ENCODE measurements at places on chromosomes 1 and 21.

GRCh38 chr1:217911908-217912307, 280.8 kb downstream of the SPATA17 start:
- DNase-seq, result no peak

- no peak for DNase-seq
These were observed 55.9 kb downstream of the CDC7 start for GRCh38 chr1:91556556-91556955.

DNA sequence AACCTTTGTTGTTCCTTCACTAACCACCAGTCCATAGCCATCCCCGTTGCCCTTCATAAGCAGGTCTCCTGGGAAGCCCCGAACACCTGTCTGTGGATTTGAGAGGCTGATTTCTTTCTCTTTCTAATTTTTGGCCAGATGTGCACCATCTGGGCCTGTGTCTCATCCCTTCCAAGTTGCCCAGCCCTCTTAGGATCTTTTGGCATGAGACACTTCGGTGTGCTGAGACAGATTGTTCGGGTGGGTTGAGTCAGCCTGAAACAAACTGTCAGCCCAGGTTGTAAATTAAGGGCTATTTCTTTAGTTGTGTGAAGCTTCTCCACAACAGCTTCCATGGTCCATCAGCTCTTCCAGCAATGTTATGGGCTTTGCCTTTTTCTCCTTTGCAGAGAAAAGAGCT, 1.4 kb upstream of the DNAJC11 start:
- no peak for DNase-seq

DNA sequence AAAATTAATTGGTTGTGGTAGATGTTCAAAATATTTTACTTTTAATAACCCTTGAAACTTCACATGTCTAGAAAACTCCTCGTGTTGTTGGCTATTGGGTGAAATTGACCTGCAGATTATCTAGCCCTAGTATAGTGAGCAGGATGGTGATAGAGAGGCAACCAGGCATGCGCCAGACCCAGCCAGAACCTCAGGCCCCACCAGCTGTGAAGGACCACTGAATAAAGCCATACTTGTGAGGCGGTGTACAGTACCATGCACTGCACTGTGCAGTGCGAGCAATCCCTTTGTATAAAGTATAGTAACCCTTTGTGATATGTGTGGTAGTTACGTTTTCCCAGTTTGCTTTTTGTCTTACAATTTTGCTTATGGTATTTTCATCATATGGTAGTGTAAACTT, 8.5 kb downstream of the TTF2 start:
- no peak for DNase-seq

DNA sequence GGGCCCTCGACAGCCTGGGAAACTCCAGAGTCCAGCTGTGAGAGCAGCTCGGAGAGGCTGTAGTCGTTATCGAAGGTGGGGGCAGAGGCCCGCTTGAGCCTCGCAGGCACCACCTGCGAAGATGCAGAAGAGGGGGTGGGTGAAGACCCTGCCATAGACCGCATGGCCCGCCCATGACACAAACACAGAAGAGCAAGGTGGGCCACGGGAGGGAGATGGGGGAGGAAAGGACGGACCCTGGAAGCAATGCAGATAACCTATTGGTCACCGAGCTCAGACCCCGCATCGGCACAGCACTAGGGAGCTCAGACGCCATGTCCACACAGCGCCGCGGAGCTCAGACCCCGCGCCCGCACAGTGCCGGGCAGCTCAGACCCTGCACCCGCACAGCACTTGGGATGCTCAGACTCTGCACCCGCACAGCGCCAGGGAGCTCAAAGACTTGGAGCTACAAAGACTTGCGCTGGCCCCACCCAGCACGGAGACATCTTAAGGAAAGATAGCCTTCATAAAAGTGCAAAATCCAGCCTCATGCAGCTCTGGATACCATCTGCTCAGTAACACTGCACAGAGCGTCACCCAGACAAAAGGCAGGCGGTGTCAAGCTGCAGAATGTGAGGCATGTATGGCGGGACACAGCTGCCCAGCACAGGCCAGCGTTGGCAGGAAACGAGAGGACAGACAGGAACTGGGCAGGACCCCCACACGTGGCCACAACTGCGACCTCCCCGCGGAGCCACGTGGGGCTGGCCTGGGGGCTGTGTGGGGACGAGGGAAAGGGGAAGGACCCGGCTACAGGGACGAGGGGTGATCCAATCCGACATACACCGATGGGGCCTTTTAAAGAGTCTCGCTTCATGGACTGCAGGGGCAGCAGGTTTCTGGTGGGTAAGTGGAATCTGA, 22.6 kb downstream of the RIPK4 start:
- DNase-seq, result no peak

Measured in A172 (cell line).